ENCODE measurements at places on chromosomes 7 and 10. TPM values are rescaled to one million over a fixed set of nuclear protein-coding genes. Genes with fewer than 3 reads are reported as not detected.

DNA sequence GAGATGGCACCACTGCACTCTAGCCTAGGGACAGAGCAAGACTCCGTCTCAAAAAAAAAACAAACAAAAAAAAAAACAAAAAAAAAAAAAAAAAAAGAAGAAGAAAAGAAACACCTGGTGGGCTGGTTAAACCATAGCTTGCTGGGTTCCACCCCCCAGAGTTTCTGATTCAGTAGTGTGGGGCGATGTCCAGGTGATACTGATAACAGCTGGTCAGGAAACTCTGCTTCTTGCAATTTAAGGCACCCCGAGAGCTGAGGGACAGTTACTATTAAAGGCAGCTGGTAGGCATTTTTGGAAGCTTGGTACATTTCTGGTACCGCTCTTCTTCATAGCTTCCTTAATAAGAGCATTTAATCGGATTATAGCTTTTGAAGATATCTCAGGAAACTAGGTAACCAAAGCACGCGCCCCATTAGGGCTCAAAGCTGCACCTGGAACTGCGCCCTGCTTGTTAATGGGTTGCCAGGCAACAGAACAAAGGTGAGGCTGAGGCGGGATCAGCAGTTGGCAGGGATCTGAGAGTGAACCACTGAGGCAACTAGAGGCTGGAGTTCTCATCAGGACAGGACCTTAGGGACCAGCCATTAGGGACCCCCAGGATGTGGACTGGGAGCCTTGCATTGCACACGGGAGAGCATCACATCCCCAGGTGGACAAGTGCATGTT lies 6.5 kb upstream of the SDK1 start:
- no peaks in the 10 kb centered on the region for H3K4me1 ChIP-seq
- no peak overlapping the region for H3K27ac ChIP-seq
- H3K27me3 ChIP-seq = peaks cover 6% of the 10 kb centered on the region
- H3K36me3 ChIP-seq = no peaks in the 10 kb centered on the region

Gene PTF1A
- not detected for total RNA-seq

Gene WDR86
- not detected for total RNA-seq

Gene ACBD7
- total RNA-seq = 0.94 TPM

Gene PGAM1
- total RNA-seq = 1,393 TPM

GRCh38 chr10:6224781-6225180 lies 22.0 kb downstream of the PFKFB3 start:
- H3K4me3 ChIP-seq = no peak overlapping the region
- no peaks in the 10 kb centered on the region for H3K27me3 ChIP-seq
- H3K36me3 ChIP-seq = peaks cover 55% of the 10 kb centered on the region
- no peak for DNase-seq

DNA sequence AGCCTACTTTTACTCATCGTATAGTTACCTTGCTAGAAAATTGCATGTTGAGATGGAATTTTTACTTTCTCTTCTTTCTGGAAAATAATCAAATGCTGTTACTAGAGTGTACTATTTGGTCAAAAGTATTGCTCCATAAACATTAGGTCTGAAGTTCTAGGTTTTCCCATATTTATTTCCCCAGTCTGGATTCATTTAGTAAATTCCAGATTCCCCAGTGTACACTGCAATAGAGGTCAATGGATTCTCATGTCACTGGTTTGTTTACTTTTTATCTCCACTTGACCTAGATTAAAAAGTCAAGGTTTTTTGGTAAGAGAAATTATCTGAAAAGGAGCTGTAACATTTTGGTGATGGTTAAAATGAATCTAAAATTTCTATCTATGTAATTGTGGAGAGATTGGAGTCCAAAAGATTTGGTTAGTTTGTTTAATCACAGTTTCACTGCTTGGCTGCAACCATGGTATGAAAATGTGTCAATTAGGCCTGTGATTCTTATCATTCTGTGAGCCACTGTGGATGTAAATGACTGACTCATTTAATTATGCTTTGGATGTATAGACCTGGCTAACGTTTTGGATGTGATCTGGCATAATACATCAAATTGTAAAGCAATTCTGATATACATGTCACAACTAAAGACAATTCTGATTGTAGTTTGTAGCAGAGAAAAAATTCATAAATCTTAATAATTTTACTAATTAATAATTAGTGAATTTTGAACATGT lies 32.7 kb upstream of the STEAP4 start:
- DNase-seq = no peak
- no peak overlapping the region for H3K27ac ChIP-seq
- H3K4me1 ChIP-seq = peaks cover 3% of the 10 kb centered on the region
- H3K4me3 ChIP-seq = no peak overlapping the region

GRCh38 chr10:18157881-18158280 lies 17.7 kb downstream of the CACNB2 start:
- no peak for DNase-seq
- no peak overlapping the region for H3K4me3 ChIP-seq
- H3K36me3 ChIP-seq = no peaks in the 10 kb centered on the region
- H3K27ac ChIP-seq = no peak overlapping the region
- no peaks in the 10 kb centered on the region for H3K4me1 ChIP-seq

DNA sequence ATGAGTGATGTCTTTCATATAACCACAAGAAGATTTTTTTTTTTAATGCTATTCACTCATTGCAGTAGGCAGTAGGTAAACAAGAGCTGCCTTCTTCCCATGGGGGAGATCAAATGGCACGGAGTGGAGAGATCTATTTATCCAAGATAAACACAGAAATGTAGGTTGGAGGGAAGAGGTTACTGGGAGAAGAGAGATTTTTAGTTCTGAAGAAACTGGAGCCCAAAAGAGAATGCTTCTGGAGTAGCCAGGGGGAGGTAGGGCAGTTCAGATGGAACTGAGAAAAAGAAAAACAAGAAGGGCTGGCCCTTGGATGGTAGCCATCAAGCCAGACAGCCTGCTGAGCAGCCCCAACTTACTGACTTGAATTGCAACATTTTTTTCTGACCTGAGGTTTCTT lies 270.1 kb upstream of the TPK1 start:
- no peak overlapping the region for H3K4me3 ChIP-seq
- H3K27me3 ChIP-seq = peaks cover 6% of the 10 kb centered on the region
- no peaks in the 10 kb centered on the region for H3K4me1 ChIP-seq
- no peak for DNase-seq

GRCh38 chr10:16348891-16349290 lies 87.9 kb upstream of the PTER start:
- H3K27ac ChIP-seq = no peak overlapping the region
- no peaks in the 10 kb centered on the region for H3K4me1 ChIP-seq
- H3K4me3 ChIP-seq = no peak overlapping the region
- H3K27me3 ChIP-seq = peaks cover 7% of the 10 kb centered on the region

Gene FFAR4
- not detected for total RNA-seq

- no peaks in the 10 kb centered on the region for H3K27me3 ChIP-seq
- no peaks in the 10 kb centered on the region for H3K36me3 ChIP-seq
- no peak overlapping the region for H3K4me3 ChIP-seq
- no peak overlapping the region for H3K27ac ChIP-seq
- no peaks in the 10 kb centered on the region for H3K4me1 ChIP-seq
Observed at GRCh38 chr7:157987906-157988305, 599.7 kb downstream of the PTPRN2 start.

Gene TAS2R41
- total RNA-seq = not detected

- no peaks in the 10 kb centered on the region for H3K4me1 ChIP-seq
- peaks cover 5% of the 10 kb centered on the region for H3K27me3 ChIP-seq
- H3K4me3 ChIP-seq = no peak overlapping the region
- no peak overlapping the region for H3K27ac ChIP-seq
- DNase-seq = no peak
Observed at GRCh38 chr7:131602304-131602993, 46.0 kb upstream of the PODXL start.

GRCh38 chr10:4515721-4516120 lies 310.3 kb upstream of the AKR1E2 start:
- no peak for DNase-seq
- H3K4me1 ChIP-seq = peaks cover 9% of the 10 kb centered on the region
- H3K36me3 ChIP-seq = no peaks in the 10 kb centered on the region
- H3K4me3 ChIP-seq = no peak overlapping the region
- no peak overlapping the region for H3K27ac ChIP-seq

DNA sequence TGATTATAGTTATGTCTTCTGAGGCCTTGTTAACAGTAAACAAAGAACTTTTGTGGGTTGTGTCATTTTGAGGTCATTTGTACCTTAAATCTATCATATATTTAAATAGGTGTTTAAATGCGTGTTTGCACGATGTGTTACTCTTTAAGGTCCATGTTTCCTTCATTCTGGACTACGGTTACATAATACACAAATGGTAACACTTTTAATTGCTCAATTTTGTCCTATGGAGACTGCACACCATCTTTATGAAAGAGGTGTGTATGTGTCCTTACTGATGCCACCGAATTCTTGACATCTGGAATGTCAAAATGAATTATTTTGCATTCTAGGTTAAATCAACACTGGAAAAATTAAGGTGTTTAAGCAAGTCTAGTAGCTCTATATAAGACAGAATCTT lies 1.7 kb downstream of the PALS2 start:
- no peak overlapping the region for H3K27ac ChIP-seq
- H3K36me3 ChIP-seq = no peaks in the 10 kb centered on the region
- peaks cover 47% of the 10 kb centered on the region for H3K4me1 ChIP-seq
- peaks cover 3% of the 10 kb centered on the region for H3K27me3 ChIP-seq
- peak overlapping the region; percentile 84 for H3K4me3 ChIP-seq

Measured in activated naive CD4-positive, alpha-beta T cell treated with anti-CD3 and anti-CD28 coated beads for 36 hours (primary cell).